ENCODE measurements at places on chromosomes 13 and 19.
A peak's percentile ranks its signal among the peaks of the same experiment; 100 is the strongest.

DNA sequence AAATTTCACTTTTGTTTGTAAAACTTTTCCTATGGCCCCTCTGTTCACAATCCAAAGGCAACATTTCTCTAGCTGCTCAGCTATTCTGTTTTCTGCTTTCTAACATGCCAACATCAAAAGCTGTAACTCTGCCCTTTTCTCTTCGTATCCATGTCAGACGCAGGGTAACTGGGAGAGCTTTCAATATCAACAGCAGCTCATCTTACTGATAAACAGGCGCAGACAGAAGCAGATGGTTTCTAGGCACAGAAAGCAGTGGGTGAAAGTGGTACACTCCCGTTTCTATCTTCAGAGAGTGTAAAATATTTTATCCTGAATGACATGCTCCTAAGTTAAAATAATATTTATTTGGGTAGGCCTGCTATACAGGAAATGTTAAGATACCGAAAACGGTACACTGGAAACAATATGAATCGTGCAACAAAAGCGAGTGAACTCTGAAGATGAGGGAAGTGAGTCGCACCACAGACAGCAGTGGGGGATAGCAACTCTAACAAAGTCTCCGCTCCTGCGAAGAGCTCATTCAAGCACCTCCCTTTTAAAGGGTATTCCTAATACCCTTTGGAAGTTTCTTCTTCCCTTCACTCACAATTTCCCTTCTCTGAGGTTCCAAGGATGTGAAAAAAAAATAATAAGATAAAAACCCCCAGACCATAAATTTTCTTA, 798.3 kb downstream of the GPC5 start:
- DNase-seq, result no peak

DNA sequence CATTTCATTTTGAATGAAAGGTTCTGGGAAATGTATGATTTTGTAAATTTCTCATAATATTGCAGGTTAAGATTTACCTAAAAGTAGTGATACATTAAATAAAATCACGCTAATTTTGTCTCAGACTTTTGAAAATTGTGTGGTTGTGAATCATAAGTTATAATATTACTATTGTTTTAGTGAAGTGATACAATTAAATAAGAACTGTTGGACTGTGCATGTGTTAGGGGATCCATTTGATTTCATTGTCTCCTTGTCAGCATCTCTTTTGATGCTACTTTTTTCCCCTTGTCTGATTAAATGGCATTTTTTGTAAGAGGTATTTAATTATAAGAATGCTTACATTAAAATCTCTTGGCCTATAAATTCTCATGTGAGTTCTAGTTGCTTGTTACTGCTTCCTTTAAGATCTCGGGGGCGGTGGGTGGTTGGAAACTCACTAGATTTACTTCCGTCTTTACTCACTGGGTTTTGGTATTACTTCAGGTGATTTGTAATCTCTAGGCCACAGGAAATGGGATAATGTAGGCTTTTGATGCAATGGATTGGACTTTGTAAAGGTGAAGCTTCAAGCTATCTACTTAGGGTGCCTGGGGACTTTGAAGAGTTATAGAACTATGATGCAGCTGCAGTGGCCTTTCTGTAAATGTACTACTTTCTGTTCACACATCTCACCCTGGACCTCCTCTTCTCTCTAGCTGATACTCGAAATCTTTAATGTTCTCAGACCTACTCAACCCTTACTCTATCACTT, 66.5 kb downstream of the PAN3 start:
- DNase-seq, result no peak

GRCh38 chr13:46479283-46479682, 73.7 kb upstream of the LRCH1 start:
- no peak for DNase-seq

DNA sequence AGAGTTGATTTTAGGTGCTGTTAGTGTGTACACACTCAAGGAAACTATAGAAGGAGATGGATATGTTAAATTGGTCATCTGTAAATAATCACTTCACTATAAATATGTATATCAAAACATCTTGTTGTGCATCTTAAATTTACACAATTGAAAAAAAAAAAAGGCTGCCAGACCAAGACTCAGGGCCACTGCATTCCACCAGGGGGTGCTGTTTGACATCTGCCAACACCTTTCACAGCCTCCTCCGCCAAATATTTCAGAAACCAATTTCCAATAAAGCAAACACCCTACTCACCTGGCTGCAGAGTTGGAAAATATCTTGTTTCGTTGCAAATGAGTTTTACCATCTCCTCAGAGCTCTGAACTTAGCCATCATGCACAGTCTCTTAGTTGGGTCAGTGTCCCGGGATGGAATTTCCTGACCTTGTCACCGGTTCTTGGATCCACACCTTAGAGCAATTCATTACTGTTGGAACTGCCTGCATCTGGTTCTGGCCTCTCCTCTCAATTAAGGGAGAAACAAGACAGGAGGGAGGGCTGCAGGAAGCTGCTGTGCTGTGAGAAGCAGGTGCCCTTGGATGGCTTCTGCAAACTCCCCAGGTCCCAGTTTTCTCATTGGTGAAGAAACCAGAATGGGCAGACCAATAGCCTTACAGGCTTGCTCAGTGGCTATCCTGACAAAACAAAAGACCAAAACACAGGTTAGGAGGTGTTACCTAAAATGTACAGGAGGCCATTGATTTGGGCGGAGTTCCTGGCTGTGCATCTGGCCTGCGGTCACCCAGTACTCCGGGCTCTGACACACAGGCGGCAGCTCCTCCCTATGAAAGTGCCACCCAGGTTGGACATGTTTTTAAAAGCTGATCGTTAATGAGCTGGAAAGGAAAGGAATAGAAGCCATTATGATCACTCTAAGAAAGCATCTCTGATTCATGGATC, 746.6 kb downstream of the UQCRFS1 start:
- DNase-seq, result peak; percentile 72

- DNase-seq, result peak; percentile 26
These were observed 11.5 kb downstream of the FFAR2 start for GRCh38 chr19:35459414-35460082.

DNA sequence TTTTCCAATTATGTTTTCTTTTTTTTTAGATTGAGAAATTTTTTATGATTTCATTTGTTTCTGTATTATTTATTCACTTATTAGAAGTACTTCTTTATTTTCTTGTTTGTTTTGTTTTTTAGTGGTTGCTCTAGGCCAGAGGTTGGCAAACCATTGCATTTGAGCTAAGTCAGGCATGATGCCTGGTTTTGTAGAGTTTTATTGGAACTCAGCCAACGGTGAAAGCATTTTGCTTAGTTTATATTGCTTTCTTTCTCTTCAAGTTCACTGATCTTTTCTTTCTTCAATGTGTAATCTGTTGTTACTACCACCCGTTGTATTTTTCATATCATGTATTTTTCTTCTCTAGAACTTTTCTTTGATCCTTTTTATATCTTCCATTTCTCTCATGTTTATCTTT, 19.7 kb downstream of the ZNF567 start:
- no peak for DNase-seq

- no peak for DNase-seq
These were observed 10.6 kb upstream of the HIPK4 start for GRCh38 chr19:40400559-40400958.

GRCh38 chr19:3665681-3666544, 34.4 kb downstream of the PIP5K1C start:
- DNase-seq, result peak; percentile 70

- no peak for DNase-seq
These were observed 630.2 kb upstream of the PCDH9 start for GRCh38 chr13:67860315-67860714.
